Glutamatergic neuron (in vitro differentiated cells): ENCODE measurements at places on chromosomes 2 and 18.
A peak's percentile ranks its signal among the peaks of the same experiment; 100 is the strongest.

DNA sequence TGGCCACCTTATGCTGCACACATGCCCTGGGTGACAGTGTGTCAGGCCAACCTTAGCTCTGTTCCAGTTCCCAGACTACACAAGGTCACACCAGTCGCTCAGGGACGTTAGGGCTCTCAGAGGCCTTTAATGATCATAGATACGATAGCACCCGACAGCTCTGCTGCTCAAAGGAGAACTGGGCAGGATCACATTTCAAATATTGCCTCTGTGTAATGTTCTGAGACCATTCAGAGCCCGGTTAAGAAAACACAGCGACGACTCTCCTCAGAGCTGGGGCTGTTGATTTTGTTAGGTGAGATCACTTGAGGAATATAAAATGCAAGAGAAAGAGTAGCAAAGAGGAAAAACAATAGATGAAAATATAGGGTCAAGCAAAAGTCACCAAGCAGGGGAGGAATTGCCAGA lies 166.6 kb upstream of the TANK start:
- DNase-seq = no peak

- DNase-seq = peak; percentile 38
These were observed 72.0 kb downstream of the KCNF1 start for GRCh38 chr2:10983711-10984110.

GRCh38 chr18:54776282-54776977 lies 51.8 kb upstream of the RAB27B start:
- DNase-seq = no peak

- DNase-seq = no peak
These were observed 62.5 kb upstream of the MRPS9 start for GRCh38 chr2:104975371-104975770.

GRCh38 chr2:28310107-28310506 lies 82.6 kb upstream of the FOSL2 start:
- no peak for DNase-seq

DNA sequence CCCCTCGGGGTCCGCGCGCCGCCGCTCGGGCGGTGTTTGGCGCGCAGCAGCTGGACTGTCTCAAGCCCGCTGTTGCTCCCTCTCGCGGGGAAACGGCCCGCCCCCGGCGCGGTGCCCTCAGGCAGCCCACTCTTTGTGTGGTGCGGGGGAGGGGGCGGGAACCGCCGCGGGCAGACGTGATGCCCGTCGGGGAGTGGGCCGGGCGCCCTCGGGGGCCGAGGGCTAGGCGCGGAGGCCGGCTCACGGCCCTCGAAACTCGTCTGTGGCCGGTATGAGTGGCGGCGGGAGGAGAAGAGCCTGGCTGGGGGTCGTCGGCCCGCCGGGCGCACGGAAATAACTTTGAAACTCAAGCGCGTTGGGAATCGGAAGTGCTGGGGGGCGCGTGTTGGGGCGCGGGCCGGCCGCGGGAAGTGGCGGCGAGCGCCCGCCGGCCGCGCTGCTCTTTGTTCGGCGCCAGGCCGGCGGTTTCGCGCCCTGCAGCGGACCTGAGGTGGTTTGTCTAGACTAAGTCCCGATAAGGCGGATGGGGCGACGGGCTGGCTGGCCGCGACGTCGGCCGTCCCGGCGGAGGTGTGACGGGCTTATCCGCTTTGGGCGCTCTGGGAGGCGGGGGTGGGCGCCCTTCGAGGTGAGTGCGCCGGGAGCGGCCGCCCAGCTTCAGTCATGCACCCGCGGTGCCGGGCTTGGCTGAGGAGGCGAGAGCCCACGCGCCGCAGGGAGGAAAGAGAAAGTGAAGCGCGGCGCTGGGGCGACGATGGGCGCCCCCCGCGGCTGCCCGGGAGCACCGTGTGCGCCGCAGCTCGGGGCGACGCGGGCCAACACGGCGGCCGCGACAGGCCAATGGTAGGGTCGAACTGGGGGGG lies 679 bp downstream of the PTMA start:
- DNase-seq = peak; percentile 51

DNA sequence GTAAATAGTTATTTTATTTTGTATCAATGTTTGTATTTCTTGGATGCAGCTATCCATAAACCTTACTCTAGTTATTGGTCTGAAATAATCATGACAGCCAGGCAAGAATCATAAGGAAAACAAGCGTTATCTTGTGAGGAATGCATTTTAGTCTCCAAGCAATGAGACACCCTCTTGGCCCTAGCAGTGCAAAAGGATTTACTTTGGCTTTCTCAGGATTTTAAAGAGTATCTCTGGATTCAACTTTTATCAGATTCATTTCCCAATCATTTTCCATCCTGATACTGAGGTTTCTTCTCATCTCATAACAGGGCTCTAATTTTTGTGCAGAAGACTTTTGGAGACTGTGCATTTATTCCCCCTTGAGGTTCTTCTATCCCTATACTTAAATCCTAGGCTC lies 480.8 kb downstream of the TMX3 start:
- no peak for DNase-seq

DNA sequence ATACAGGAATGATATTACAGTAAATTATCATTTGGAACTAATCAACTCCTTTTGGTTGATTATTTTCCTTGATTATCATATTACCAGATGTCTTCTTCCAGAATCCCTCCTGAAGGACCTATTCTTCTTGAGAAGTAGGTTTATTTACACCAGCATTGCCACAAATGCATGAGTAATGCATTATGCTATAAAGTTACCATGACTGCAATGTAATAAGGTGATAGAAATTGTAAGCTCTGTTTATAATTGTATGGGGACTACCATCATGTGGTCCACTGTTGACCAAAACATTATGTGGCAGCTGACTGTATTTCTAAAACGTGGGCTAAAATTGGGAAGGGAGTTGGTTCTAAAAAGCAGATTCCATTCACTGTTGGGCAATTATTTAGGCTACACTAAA lies 602.2 kb downstream of the NYAP2 start:
- no peak for DNase-seq

DNA sequence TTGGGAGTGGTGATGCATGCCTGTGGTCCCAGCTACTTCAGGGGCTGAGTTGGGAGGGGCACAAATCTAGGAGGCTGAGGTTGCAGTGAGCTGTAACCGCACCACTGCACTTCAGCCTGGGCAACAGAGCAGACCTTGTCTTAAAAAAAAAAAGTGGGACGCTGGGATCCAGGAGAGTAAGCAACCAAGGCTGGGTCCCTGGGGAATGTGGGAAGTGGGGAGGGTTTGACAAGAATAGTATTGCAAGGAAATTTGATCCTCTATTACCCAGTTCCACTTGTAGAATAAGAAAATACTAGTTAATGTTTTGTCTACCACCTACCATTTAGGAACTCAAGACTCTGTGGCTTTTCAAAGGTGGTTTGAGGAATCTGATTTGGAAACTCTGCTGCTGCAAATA lies 21.1 kb upstream of the DYTN start:
- no peak for DNase-seq

DNA sequence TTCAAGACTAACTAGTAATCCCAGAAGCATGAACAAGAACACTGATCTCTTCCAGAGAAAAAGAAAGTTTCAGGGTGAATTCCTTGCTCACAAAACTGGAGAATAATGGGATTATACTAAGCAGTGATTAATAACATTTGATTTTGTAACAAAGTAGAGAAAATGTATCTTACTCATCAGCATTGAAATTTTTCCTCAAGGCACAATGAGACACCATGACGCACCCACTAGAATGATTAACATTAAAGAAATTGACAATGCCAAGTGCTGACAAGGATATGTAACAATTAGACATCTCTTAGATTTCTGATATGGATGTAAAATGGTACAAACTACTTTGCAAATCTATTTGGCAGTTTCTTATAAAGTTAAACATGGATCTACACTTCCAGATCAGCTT lies 101.1 kb upstream of the EPHA4 start:
- DNase-seq = no peak

DNA sequence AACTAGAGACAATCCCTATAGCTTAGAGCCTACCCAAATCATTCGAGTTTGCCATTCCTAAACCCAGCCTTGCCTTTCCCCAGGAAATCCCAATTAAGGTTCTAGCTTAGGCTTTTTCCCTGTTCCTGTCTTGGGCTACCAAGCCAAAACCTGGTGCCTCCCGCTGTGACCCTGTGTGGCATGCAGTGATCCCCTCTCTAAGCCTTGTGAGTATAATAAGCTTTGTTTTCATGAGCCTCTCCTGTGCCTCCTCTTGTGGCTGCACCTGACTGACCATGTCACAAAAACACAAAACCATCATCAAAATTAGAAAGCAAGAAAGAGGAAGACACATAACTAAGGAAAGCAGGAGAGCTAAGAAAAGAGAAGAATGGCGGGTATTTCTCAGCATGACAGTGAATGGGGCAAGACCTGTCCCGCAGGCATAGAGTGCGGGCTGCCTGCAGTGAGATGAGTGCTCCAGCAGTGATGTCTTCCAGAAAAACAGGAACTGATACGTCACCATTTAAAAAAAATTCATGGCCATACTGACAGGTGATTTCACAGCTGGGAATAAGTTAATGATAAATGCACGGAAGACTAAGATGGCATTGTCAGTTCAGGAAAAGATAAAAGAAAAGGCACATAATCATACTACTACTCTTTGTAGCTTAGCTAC lies 9.2 kb upstream of the PAIP2B start:
- no peak for DNase-seq

DNA sequence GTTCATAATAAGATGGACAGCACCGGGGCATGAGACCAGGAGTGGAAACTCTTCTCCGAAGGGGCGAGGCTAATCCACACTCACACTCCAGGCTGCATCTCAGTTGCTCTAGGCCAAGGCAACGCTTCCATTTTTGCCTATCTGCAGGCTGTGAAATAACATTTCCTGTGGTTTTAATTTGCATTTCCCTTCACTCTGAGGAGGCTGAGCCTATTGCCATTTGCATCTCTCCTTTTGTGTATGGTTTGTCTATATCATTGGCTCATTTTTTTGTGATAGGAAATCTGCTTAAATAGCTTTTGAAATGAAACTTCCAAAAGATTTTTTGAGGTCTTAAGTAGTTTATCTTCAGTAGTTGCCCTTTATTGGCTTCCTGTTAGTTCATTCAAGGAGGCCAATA lies 57.6 kb downstream of the TPGS2 start:
- DNase-seq = no peak

DNA sequence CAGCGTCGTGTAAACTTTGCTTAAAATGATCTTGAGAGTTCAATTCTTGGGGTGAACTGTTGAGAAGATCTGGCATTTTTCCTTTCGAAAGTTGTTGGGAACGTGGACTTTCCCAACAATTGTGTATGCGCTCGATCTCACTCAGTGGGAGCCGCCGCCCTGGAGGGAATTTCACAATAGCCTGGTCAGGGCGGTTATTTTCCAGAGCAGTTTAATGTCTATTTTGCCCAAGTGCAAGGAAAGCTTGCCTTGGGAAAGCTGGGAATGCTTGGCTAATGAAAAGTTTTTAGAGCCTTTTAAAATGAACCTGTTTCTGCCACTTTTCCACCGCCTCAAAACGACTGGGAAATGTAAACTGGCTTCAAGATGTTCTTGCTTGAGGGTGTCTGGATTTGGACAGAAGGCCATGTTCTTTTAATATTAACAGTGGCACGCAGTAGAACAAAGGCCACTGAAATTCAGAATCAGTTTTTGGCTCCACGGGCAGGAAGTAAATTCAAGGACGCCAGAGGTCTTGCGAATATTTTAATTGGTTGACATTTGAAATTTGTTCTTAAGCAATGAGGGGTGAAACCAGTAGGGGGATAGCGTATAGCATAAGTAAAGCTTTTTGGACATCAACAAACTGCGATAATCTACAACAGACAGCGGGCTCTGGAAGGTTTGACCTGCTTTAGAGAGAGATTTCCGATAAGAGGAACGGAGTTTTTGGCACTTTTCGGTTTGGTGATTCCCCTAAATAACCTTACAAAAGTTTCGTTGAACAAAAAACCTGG lies 1.2 kb downstream of the CFLAR start:
- DNase-seq = peak; percentile 34

DNA sequence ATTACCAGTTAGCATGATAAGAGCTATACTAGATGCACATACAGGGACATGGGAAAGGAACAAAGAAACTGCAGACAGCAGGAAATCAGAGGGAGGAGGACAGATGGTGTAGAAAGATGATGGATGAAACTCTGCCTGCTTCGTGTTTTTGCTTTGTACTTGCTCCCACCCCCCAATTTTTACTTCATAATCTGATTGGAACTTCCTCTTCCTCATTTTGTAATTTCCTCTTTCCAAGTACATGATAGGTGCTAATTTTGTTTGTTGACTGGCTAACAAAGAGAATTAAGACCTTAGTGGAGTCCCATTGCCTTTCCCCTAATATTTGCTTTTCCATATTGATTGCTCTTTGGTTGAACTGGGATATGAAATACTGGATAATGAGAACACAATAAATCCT lies 76.0 kb upstream of the PELI1 start:
- no peak for DNase-seq

- no peak for DNase-seq
These were observed 148.2 kb upstream of the GLI2 start for GRCh38 chr2:120587279-120587996.

- DNase-seq = no peak
These were observed 96.4 kb downstream of the COLEC12 start for GRCh38 chr18:404061-404636.

DNA sequence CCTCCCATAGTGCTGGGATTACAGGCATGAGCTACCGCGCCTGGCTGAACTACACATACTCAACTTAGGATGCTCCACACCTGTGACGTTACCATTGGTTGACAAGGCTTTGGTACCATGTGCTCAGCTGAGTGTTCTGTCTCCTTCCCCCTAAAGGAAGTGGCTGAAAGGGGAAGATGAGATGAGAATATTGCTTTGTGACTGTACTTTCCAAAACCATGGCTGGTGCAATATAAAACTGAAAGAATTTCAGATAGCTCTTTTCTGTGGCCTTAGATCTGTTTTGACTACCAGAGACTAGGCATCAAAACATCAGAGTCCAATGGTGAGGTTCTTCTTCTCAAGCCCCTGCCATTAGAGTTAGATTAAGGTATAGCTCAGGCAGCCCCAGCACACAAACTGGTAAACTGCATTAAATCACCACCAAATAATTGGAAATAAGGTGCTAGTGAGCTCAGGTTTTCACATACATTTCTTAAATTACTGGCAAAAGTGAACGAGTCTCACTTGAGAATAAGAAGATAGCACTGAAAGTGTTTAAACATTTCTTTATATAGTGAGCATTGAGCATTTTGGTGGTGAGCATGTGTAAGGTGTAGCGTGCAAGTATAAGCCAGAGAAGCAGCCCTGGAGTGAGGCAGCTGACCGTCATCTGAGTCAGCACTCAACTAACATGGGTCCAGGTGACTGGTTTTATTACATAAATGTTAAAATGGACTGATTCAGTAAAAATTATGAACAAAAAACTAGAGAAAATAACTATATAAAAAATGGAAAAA lies 113.5 kb upstream of the FZD5 start:
- no peak for DNase-seq

- no peak for DNase-seq
These were observed 53.7 kb downstream of the SLC4A3 start for GRCh38 chr2:219680958-219681693.

DNA sequence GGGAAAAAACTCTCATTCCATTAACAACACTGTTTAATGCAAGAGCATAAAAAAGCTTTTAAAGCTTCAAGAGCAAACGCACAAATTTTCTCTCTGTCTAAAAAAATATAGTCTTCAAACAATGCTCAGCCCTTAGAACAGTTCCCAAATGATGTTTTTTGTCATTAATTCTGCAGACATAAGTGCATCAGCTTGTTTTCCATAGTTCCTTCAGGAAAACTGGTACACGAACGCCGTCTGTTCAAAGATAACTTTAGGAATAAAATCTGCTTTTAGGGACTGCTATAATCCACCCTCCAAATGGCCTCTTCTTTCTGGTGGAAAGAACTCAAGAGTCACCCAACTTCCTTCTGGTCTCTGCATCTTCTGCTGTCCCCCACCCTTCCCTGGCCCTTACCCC lies 98.2 kb upstream of the SLC66A3 start:
- DNase-seq = no peak

- DNase-seq = no peak
These were observed 14.4 kb downstream of the PHLPP1 start for GRCh38 chr18:62729487-62730386.
